ENCODE measurements at places on chromosomes 7 and 10.

DNA sequence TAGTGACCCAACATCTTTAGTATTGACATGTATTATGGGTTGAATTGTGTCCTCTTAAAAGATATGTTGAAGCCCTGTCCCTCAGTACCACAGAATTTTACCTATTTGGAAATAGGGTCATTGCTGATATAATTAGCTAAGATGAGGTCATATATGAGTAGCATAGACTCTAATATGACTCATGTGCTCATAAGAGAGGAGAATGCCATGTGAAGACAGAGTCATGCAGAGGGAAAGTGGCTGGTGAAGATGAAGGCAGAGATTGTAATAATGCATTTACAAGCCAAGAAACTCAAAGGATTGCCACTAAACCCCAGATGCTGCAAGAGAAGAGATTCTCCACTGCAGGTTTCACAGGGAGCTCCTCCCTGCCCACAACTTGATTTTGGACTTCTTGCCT lies 496.4 kb downstream of the KIF20B start:
- DNase-seq, result no peak

DNA sequence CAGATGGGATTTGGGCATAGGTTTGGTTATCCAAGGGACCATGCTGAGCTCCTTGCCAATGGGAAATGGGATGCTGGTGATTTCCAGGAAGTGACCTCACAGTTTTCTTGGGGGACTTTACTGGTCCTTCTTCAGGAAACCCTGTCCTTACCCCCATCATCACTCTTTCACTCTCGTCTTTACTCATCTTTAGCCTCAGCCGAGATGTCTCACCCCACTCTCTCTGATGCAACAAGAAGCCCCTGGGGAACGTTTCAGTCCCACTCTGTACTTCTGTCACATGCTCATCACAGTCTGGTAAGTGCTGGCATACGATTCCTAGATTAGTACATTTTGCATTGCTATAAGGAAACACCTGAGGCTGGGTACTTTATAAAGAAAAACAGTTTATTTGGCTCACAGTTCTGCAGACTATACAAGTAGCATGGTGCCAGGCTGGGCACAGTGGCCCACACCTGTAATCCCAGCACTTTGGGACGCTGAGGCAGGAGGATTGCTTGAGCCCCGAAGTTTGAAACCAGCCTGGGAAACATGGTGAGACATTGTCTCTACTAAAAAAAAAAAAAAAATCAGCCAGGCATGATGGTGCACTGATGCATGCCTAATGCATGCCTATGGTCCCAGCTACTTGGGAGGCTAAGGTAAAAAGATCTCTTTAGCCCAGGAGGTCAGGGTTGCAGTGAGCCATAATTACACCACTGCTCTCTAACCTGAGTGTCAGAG lies 63.5 kb upstream of the VKORC1L1 start:
- DNase-seq, result no peak

GRCh38 chr7:87219545-87220025 lies at the start of gene TMEM243:
TMEM243 (minus strand) TSS chr7:87219732; CDS start chr7:87219503, 229 bp downstream.
- peak; percentile 87 for DNase-seq

- DNase-seq, result peak; percentile 58
These were observed 24.6 kb downstream of the VSIR start for GRCh38 chr10:71748671-71749191.

GRCh38 chr10:26997610-26998009 lies 102.7 kb downstream of the ANKRD26 start:
- DNase-seq, result no peak

- DNase-seq, result no peak
These were observed 43.5 kb downstream of the MTPN start for GRCh38 chr7:135933509-135934188.

DNA sequence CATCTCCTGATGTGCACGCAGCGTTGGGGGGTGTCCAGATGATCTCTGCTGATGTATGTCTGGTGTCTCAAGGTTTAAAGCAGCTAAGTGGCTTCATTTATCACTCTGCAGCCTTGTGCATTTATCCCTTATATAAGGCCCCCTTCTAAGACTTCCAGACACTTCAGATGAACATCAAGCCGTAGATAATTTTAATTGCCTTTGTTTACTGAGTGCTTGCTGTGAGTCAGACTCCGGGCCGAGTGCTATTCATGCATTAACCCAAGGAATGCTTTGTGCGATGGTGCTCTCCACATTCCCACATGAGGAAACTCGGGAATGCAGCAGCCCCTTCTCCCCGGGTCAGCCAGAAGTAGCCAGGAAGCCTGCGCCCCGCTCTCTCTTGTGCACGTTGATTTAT lies 328.6 kb upstream of the COBL start:
- no peak for DNase-seq

DNA sequence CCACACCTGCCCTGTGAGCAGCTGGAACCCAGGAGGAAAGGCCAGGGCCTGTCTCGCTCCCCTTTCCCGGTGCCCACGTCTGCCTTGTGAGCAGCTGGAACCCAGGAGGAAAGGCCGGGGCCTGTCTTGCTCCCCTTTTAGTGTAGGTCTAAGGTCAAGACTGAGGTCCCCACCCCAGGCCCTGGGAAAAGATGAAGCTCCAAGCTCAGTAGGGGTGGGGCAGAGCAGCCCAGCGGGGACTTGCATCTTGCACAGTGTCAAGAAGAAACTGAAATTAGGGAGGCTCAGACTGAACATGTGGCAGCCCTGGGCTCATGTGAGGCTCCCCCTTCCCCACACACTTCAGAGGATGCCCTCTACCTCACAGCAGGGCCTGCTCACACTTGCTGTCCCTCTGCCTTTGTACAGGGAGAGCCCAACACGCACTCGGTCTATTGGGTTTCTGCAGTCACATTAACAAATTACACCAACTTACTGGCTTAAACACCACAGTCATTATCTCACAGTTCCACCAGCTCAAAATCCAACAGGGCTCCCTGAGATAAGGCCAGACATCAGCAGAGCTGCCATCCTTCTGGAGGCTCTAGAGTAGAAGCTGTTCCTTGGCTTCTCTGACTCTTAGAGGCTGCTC lies 12.4 kb downstream of the POLL start:
- no peak for DNase-seq
